ENCODE measurements at places on chromosomes 11 and 22.

- DNase-seq: no peak
Observed at GRCh38 chr22:37282385-37282677, at the start of gene CYTH4. TSS of gene CYTH4 (plus strand) at chr22:37282508. CDS start at chr22:37282570, 62 bp downstream.

- DNase-seq: no peak
Observed at GRCh38 chr11:8721609-8722500, 39.3 kb downstream of the RPL27A start.

GRCh38 chr11:74978041-74978440 is 10.7 kb upstream of the NEU3 start:
- DNase-seq: no peak

GRCh38 chr22:43447380-43447779 is 35.6 kb downstream of the MPPED1 start:
- no peak for DNase-seq

DNA sequence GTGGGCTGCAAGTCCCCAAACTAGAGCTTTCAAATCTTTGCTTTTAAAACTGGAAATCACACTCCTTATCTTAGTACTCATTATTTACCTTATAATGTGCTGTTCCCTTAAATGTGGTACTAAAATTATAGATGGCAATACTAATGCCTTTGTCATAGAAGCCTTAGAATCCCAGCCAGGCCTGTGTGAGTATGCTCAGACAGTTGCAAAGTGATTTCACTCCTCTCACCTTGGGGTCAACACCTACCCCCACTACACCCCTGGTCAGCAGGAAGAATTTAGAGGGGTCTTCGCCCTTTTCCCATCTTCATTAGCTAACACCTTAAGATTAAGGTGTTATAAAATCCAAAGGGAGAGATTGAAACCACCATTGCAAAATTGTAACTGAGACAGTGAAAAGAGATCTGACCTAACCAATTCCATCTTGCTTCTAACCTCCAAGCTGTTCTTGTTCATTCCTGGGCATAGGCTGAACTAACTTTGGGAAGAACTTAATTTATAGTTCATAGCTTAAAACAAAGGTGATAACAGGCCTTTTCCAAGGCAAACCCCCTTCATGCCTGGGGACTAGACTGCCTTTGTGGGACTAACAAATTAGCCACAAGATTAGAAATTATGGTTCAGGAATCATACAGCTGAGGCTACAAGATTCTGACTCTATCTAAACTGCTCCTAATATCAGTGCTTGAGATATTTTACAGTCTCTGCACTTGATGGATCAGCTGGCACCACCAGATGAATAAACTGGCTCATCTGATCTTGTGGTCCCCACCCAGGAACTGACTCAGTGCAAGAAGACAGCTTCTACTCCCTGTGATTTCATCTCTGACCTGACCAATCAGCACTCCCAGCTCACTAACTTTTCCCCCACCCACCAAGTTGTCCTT is 10.4 kb upstream of the MRPL17 start:
- peak; percentile 80 for DNase-seq

DNA sequence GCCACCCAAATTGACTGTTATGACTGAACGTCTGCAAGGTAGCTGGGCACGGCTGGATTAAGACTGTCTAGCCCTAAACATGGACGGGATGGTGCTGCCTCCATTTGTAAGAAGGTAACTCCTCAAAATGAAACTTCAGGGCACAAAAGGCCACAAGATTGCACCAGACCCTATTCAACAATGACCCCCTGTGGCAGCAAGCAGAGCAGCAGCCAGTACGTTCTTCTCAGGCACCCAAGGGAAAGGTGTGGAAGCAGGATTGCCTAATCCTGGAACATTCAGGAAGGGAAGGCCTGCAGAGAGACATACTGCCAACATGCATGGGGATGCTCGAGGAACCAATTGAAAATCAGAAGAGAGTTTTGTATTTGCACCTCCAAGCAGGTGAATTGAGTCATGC is 4.5 kb upstream of the TBX10 start:
- DNase-seq: peak; percentile 30

GRCh38 chr11:20017320-20017719 is 143.0 kb downstream of the DBX1 start:
- DNase-seq: no peak

All from hematopoietic multipotent progenitor cell treated with erythropoietin and hydrocortisone succinate and interleukin-3 and kit ligand, for 8 days (in vitro differentiated cells).